ENCODE measurements at places on chromosomes 4 and X.

GRCh38 chr4:68404153-68404552, 43.1 kb upstream of the TMPRSS11E start:
- DNase-seq: no peak

DNA sequence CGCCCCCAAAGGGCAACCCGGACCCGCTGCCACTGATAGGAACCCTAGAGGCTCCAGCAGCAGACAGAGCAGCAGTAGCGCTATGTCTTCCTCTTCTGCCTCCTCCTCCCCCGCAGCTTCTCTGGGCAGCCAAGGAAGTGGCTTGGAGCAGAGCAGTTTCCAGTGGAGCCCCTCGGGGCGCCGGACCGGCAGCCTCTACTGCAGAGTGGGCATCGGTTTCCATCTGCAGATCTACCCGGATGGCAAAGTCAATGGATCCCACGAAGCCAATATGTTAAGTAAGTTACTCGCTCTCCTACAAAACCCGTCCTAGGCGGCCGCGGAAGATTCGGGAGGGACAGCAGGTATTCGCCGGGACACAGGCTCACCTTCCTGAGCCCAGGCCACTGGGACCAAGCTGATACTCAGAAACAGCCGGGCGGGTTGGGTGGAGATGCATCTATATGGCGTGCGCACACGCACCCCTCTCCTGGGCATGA, 477 bp downstream of the FGF5 start:
- DNase-seq: no peak

DNA sequence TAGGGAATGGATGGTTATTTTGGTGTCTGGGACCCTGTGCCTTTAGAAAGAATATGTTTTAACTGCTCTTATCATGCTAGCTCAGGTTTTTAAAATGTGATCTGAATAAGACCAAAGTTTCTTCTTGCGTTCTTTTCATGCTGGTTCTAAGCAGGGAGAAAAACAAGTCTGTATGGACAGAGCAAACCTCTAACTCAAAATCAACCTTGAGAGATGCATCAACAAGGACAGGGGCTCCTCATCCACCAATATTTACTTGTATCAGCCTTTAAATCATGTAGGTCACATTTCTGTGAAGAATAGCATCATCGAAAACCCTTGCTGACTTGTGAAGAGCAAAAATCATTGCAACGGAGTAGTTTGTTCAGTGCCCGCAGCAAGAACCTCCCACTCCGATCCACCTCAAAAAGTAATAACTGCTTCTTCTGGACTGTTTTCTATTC, 1.2 kb downstream of the ATP10D start:
- no peak for DNase-seq

DNA sequence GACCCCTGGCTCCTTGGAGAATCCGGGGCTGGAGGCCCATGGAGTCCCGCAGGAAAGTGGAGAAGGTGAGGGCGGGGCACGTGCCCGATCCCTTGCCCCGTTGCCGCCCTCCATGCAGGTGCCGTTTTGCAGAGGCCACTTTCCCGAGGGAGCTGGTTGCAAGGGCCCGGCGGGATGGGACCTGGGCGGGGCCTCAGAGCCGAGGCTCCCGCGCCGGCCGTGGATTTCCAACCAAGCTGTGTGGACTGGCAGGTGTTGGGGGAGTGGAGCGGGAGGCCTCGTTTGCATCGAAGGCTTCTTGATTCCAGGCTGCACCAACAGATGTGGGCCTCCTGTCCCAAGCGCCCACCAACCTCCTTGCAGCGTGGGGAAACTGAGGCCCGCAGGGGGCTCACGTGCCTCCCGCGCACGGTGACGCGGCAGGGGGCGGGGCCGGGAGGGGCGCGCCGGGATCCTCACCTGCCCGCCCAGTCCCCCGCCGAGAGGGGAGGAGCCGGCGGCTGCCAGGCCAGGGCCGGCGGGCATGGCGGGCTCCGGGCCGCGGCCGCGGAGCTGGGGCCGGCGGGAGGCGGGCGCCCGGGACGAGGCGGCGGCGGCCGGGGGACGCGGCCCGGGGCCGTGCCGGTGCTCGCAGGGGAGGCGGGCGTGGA, 24.9 kb downstream of the SH3BP2 start:
- DNase-seq: no peak

GRCh38 chr4:86816501-86817273, 32.5 kb downstream of the SLC10A6 start:
- DNase-seq: no peak

- DNase-seq: no peak
Observed at GRCh38 chrX:100379388-100379986, 30.6 kb downstream of the PCDH19 start.

DNA sequence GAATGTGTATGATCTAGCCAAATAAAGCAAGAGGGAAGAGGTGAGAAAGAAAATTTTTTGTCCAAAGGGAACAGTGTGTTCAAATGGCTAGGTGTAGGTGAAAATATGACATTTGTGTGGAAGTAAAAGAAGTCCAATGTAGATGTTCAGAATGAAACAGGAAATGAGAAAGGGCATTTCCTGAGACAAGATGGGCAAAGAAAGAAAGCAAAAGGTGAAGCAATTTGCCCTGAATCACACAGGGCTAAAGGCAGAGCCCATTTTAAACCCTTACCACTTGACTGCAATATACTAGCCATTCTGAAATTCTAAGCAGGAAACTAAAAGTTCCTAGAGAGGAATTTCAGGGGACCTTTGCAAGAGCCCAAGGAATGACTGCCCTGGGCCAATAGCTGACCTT, 36.0 kb downstream of the CLOCK start:
- no peak for DNase-seq

GRCh38 chrX:54794028-54794427, 4.0 kb downstream of the ITIH6 start:
- DNase-seq: no peak

- DNase-seq: no peak
Observed at GRCh38 chr4:153771046-153771445, 11.2 kb upstream of the RNF175 start.

- DNase-seq: no peak
Observed at GRCh38 chrX:4881277-4881676, 1167.8 kb upstream of the PRKX start.

DNA sequence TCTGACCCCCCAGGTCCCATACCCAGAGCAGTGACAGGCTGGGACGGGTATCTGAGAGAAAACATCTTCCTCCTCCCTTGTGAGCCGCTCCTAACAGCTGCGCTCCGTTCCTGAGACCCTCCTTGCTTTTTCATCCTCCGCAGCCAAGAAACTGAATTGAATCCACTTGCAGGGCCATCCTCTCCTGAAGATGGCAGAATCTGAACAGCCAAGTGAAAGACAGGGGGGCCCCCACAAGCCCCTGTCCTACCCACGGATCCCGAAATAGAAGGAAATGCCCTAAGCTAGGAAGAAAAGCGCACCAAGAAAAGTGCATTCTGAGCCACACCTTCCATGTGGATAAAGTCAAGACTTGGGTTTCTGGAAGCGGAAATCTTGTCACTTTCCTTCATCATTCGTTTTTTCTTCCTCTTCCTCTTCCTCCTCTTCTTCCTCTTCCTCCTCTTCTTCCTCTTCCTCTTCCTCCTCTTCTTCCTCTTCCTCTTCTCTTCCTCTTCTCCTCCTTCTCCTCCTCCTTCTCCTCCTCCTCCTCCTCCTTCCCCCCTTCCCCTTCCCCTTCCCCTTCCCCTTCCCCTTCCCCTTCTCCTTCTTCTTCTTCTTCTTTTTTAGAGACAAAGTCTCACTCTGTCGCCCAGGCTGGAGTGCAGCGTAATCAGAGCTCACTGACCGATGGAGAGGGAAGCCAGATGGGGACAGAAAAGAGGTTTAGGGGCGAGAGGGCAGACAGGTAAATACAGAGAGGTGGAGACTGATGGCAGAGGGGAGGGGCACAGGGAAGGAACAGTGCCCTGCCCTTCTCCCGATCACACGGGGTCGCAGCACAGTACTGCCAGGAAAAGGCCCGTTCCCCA, 86.0 kb upstream of the WWC2 start:
- DNase-seq: no peak

- DNase-seq: no peak
Observed at GRCh38 chrX:15505101-15505500, 4.5 kb downstream of the BMX start.

- DNase-seq: no peak
Observed at GRCh38 chr4:83961575-83961974, 425.7 kb downstream of the GPAT3 start.

DNA sequence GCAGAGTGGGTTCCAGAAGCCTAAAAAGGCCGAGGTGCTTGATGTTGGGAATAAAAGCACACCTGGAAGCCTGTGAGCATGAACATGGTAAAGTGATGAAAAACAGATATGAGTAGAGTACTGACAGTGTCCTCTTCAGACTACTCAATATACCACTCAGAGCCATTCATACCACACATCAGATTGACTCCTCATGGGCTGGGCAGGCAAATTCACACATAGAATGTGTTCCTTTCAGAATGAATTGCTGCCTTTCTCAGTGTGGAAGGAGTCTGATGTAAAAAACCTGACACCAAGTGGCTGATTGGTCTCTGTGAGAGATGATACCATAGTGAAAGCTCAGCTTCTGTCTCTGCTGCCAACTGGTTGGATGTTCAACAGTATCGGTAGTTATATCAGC, 442.7 kb downstream of the RAPGEF2 start:
- DNase-seq: no peak

GRCh38 chr4:26377328-26378311, 56.8 kb downstream of the RBPJ start:
- no peak for DNase-seq

- DNase-seq: no peak
Observed at GRCh38 chr4:70589785-70590184, 2.3 kb upstream of the AMBN start.

DNA sequence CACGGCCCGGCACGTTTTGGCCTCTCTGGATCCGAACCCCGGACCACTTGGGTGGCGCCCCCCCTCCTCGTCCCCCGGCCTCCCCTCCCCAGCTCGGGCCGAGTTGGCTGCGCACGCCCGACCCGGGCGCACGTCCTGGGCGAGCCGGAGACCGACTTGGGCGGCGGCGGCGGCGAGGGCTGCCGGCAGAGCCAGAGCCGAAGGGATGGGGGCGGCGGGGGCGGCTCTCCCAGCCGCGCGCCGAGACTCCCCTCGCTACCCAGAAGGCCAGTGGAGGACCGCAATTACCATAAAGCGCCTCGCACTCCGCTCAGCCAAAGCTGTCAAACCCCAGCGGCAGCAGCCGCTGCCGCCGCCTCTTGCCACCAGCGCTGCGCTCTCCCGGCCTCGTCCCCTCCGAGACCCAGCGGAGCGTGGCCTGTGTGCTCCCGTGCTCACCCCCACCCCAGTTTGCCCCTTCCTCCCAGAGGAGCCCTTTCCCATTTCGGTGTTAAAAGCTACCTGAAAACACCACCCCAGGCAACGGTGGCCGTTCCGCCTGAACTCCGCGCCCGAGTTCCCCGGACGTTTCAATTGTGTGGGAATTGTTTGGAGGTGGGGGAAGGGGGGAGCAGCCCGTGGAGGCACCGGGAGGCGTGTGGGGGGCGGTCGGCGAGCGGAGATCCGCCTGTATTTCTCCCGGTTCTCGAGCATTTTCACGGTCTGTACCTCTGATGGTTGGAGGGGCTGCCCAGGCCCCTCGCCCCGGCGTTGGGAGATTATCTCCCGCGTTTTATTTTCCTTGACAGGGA, 701 bp upstream of the BCOR start:
- peak; percentile 45 for DNase-seq

DNA sequence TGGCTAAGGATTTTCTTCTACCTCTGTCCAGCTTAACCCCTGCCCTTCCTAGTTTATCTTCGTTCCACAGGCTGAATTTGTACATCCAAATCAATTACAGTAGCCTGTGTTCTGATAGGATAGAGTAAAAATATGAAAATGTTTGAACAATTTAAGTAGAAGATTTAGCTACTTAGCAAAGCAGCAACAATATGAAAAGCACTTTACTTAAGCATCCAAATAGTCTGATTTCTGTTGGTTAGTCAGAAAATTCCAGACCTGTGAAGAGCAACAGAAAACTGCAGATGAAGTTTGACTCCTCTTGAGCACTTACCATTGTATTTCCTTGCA, 2.0 kb downstream of the ARSJ start:
- DNase-seq: no peak

GRCh38 chr4:28092610-28093009, 1232.0 kb downstream of the STIM2 start:
- DNase-seq: no peak

GRCh38 chr4:139239127-139239772, 40.8 kb downstream of the MGARP start:
- no peak for DNase-seq

GRCh38 chrX:40104985-40105834, 7.5 kb upstream of the BCOR start:
- no peak for DNase-seq

DNA sequence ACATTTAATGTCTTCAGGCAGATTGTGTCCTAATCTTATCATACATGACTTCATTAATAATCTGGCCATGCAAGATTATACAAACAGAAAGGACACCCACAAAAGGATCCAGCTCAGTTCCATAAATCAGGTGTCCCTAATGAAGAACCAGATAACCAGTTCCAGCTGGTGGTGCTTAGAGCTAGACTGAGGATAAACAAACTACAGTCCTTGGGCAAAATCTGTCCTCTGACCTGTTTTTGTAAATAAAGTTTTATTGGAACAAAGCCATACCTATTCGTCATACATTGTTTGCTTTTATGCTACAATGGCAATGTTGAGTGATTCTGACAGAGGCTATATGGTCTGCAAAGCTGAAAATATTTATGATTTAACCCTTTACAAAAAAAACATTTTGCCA, 199.5 kb downstream of the MID1IP1 start:
- DNase-seq: no peak

DNA sequence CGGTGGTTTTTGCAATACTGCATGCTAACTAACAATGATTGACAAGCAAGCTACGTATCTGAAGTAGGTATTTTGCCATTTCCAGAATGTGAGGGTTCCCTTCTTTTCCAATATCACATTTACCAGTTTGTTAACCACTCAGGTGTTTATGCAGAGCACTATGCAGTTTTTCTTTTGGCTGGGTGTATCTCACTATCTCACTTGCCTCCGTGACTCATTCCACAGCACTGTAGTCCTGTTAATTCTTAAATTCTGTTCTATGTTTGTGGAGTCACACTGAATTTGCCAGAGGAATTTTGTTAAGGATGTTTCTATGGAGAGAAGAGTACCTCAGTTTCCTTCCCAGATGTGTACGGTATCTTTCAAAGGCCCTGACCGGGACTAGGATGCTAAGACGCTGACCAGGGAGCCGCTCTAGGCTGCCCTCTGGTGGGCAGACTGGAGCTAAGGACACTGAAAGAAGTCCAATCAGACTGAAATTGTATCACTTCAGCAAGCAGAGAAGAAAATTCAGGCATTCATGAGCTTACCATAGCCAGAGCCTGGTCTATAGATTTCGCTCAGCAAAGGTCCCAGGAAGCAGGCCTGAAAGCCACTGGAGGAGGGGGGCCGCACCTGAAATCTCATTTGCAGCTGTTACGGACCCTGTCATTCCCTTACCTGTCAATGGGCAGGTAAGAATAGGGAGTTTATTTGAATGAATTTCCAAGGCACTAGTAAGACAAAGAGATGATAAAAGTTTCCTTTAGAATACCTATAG, 388.4 kb upstream of the SPOCK3 start:
- DNase-seq: no peak
